Fibroblast of lung (primary cell): ENCODE measurements at places on chromosomes 6 and 20. TPM values are rescaled to one million over a fixed set of nuclear protein-coding genes. Genes with fewer than 3 reads are reported as not detected.

DNA sequence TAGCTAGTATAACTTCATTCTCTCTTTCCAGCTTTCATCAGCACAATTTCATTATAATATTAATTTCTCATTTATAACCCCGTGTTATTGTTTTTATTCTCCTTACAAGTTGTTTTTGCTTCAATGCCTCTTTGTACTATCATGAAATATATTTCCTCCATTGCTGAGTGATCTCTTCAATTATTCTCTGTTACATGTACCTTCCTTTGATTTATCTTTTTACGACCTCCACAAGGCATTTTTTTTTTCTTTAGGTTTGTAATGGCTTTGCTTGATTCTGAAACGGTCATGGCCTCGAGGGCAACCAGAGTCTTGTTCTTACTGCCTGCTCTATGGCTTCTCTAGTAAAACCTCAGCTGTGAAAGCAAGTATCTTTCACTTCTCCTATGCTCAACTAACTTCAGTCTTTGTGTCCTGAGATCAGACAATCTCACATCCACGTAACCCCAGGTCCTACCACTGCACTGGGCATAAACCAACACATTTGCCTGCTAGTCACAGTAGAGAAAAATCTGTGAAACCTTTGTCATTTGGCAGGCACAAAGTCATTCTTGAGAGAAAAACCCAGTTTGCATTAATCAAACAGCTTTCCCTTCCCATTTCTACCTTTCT is 119.9 kb downstream of the UST start:
- no peak for DNase-seq

Gene MAFB
- 0.40 and 0.75 TPM in 2 replicates for polyA plus RNA-seq

Gene SLC35F1
- 0.09 and 0.41 TPM in 2 replicates for polyA plus RNA-seq

Gene COX7A2
- polyA plus RNA-seq: 155 and 159 TPM in 2 replicates

Gene EYA2
- 0.37 and 1.1 TPM in 2 replicates for polyA plus RNA-seq

Gene SAMHD1
- polyA plus RNA-seq: 25.9 and 34.2 TPM in 2 replicates

Gene C20orf141
- 0.36 and 0.57 TPM in 2 replicates for polyA plus RNA-seq
